ENCODE measurements at places on chromosomes 3 and 15.

DNA sequence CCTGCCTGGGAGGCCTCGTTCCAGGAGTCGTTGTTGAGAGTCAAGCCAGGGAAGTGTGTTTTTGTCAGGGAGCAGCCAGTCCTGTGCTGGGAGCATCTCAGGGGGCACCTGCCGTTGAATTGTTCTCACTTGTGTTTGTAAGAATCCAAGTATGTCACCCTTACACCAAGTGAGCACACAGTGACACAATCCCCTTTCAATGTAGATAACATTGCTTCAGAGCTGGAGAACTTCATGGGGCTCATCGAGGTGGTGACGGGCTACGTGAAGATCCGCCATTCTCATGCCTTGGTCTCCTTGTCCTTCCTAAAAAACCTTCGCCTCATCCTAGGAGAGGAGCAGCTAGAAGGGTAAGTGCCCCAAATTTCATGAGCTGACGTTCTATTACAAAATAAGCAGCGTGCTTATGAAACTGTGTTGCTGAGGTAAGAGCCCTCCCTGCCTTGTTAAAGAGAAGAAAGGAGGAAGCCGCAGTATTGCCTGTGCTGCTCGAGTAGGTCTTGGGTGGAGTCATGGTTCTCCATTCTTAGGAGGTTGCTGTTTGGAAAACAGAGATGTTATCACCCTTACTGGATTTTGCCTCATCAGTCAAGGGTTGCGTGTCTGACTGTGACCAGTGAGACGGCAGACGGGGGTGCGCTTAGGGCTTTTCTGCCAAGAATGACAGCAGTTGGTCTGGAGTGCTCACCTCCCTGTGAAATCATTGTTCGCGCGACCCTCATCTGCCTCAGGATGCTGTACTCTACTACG lies 108.1 kb downstream of the PGPEP1L start:
- DNase-seq, result no peak

- no peak for DNase-seq
These were observed 44.4 kb upstream of the LARS2 start for GRCh38 chr3:45343947-45344346.

- DNase-seq, result no peak
These were observed 243.6 kb upstream of the MDFIC2 start for GRCh38 chr3:70556056-70556455.

DNA sequence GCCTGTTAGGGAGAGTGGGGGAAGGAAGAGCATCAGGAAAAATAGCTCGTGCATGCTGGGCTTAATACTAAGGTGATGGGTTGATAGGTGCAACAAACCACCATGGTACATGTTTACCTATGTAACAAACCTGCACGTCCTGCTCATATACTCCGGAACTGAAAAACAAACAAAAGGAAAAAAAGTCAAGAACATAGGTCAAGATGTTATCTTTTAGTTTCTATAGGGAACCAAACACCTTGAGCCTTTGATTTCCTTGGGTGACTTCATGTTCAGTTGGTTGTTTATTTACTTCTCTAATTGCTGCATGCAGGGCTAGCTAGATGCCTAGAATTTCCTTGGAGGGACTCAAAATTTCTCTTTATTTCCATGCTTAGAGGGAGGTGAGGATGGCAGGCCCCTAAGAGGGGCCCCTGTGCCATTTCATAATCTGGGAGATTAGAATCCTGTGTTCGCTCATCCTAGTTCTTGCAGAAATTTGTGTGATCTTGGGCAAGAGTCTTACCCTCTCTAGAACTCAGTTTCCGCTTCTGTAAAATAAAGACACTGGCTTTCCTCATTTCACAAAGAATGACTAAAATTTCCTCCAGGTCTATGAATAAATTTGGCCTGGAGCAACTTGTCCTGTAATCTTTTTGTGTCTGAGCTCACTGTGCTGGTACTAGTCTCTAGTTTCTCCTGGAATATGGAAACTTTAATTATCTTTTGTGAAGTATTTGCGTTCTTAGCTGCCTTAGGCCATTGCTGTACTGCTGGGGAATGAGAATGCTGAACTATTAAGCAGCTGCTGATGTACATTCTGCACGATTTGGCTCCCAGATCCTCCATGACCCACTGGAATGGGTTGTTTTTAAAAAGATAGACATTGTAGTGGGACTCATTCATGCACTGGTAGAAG lies 457.5 kb downstream of the EDEM1 start:
- DNase-seq, result no peak

GRCh38 chr3:33645060-33645647 lies 72.9 kb downstream of the CLASP2 start:
- peak; percentile 38 for DNase-seq

GRCh38 chr3:72309661-72310418 lies 524.9 kb upstream of the PROK2 start:
- DNase-seq, result no peak

- DNase-seq, result peak; percentile 49
These were observed 17.6 kb upstream of the CCDC174 start for GRCh38 chr3:14633819-14634424.

DNA sequence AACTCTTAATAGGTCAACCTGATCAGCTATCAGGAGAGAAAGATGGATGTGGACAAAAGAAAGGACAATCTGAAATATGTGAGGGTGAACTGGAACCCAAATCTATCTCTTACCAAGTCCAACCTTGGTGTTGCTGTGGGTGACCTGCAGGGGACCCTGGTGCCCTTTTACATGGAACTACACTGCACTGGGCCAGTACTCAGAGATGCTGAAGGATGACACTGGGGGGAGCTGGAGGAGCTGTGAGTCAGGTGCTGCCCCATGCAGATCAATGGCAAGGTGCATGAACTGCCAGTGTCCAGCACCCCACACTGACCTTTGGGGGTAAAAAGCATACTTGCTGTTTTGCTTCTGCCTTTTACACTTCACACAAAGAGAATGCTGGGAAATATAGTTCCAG lies 55.6 kb upstream of the TBC1D5 start:
- no peak for DNase-seq

DNA sequence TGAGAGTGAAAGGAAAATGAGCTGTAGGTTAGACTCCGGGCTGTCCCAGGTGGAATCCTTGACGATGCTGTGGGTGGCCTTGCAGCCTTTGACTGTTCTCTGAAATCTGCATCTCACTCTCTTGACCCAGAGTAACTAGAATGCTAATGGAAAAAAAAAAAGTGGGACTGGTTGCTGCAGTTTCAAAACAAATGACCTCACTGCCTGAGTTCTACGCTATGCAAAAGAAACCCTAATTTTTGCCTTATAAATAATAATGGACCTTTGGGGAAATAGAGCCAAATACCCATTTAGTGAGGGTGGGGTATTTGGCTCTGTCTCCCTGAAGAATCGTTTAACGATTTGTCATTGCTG lies 309.7 kb upstream of the C2CD4B start:
- DNase-seq, result peak; percentile 62

- no peak for DNase-seq
These were observed 330.2 kb downstream of the RORA start for GRCh38 chr15:60898896-60899295.

DNA sequence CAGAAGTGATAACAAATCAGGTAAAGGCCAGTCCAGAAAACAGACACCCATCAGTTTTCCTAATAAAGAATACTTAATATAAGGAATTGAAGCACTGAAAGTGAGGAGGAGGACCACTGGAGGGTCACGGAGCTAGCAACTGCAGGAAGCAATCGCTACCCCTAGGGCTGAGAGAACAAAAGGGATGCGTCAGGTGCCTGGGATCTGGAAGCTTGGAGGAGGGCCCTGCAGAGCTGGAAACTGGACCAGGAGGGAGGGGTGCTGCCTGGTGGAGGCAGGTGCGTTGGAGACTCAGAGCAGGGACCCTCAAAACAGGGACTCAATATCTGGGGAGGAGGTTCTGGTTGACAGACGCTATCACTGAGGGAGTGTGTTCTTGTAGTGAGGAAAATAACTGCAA lies 308.1 kb upstream of the RASGRP1 start:
- DNase-seq, result no peak

DNA sequence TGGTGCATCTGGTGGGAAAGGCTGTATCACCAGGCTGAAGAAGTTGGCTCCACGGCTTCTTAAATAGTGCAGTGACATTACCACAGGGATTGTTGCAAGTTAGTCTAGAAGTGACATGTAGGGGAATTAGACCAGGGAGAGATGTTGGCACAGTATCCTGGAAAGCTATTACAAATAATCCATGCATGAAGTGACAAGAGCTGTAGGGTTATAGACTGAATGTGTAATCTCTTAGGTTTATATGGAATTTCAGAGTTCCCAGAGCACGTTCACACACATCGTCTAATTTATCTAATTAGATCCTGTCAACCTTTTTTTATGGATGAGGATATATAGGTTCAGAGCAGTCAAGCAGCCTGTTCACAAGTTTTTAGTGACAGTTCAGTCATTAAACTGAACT lies 37.3 kb upstream of the APH1B start:
- no peak for DNase-seq

DNA sequence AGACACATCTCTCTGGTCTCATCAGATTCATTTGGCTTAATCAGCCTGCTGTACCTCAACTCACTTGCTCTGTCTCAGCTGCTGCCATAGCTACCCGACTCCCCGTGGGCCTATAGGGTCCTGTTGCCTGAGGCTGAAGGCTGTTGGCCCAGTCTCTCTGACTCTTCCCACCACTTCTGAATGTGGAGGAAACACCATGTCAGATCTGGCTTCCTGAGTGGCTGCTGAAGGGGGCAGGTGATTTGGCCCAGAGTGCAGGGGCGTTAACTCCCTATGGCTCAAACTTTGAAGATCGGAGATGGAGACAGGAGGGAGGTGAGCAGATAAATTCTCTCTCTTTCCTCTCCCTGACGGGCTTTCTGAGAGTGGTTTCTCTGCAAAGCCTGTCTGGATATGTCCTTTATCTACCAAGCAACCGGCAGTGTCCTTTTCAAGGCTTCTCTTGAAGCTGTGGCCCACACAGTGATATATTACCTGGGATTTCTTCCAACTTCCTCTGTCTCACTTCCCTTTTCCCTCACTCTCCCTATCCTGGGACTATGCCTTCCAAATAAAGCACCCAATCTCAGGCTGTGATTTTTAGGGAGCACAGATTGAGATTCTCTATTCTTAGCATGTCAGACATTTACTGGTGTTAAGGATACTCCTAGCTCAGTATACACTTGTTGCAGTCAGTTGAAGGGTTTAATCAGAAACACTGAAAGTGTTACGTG lies 334.9 kb upstream of the TBC1D5 start:
- no peak for DNase-seq

DNA sequence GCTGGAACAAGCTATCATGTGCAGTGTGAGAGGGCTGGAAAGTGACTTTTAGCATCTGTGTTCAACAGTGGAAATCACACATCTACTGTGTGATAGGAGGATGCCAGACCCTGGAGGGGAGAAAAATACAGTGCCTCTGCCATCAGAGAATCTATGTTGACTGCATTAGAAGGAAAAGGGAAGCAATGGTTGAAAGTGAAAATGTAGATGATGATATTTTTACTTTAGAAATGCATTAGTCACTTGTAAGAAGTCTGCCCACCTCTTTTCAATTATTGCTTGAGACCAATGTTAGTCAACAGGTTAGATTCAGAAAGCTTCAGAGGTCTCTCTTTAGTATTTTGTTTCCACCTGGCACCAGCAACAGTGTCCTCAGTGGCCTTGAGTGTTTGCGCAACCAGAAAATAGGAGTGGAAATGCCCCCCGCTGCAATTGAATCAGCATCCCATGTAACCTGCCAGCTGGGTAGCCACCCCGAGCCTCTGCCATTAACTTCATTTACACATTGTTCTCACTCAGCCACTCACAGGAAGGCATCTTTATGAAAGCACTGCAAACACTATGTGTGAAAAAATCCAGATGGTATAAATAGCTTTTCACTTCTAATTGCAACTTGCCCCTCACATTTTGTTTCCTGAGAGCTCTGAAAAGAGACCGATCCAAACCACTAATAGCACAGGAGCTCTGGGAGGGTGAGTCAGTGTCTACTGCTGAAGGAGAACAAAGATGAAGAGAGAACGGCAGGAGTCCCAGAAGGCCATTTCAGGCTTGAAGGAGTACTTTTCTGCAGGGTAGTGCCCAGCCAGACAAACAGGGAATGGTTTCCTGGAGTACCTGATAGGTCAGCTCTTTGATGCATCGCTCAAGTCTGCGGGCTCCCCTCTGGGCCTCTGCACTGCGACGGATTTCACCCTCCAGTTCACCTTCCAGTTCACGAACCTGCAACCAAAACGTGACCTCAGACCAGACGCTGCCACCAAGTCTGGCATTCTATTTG lies 92.1 kb downstream of the HHLA2 start:
- DNase-seq, result no peak

DNA sequence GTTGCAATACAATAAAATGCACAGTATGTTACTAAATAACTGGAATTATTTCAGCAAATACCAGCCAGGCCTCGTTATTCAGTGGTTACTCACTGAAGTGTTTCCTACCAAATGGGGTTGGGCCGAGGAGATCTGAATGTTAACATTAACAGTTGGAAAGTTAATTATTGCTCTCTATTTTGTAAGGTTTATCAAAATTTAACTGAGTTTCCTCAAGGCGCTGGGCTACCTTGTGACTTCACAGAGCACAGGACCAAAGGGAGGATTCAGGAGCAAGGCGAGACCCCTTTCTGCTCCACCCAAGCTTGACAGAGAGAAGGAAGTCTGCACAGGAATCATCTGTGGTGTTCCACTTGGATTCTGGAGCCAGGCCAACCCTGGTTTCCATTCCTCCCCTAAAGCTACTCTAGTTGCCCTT lies 21.6 kb downstream of the ADAMTS9 start:
- DNase-seq, result peak; percentile 83

DNA sequence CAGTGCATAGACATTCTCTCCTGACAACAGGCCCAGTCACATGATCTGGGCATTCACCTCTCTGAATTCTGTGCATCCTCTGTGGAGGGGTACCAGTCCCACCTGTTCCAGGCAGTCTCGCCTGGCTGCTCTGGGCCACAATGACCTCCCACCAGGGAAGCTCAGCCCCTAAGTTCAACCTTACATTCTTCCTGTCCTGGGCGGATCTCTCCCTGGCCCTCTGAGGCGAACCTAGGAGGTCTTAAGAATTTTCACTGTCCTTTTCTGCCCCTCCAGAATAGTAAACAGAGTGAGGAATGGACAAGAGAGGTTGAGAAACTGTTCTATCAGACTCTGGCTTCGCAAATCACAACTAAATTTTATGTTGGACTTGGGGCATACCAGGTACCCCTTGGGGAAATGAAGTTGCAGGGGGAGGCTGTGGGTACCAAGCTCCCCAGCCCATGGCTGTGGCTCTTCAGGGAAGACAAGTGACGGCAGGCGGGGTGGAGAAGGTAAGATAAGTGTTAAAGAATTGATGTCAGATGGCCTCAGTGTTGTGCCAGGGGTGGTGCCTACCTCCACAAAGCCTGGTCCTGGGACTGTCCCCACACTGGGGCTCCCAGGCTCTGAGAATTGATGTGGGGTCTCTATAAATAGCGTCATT lies 5.3 kb downstream of the SCN5A start:
- no peak for DNase-seq

Measured in AG10803 (cell line).